ENCODE measurements at places on chromosomes 7 and 10.

DNA sequence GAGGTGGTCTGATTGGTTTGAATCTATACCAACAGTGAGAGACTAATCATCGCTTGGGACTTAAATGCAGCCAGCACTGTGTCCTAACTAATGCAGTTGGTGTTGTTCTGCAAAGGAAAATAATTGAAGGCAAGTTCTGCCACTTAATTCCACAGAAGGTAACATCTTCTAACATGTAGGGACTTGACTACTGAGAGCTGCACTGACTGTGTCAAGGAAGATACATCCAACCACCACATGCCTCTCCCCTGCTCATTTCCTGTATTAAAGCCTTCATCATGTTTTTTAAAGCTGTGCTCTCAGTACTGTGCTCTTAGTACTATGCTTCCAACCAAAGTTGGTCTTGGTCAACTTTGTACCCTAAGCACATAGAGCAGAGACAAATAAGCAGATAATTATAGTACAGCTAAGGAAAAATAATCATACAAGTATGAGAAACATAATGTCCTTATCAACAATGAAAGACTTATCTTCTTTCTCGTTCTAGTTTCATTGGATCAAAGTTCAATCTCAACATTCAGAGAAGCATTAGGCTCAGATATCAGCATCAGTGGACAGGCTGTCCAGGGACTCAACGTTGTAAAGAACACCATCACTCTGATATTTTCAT, 2.8 kb upstream of the CYP3A4 start:
- DNase-seq = no peak

GRCh38 chr10:58152673-58153263, 114.9 kb downstream of the IPMK start:
- DNase-seq = peak; percentile 5

- no peak for DNase-seq
These were observed 36.2 kb upstream of the SDK1 start for GRCh38 chr7:3264693-3265339.

DNA sequence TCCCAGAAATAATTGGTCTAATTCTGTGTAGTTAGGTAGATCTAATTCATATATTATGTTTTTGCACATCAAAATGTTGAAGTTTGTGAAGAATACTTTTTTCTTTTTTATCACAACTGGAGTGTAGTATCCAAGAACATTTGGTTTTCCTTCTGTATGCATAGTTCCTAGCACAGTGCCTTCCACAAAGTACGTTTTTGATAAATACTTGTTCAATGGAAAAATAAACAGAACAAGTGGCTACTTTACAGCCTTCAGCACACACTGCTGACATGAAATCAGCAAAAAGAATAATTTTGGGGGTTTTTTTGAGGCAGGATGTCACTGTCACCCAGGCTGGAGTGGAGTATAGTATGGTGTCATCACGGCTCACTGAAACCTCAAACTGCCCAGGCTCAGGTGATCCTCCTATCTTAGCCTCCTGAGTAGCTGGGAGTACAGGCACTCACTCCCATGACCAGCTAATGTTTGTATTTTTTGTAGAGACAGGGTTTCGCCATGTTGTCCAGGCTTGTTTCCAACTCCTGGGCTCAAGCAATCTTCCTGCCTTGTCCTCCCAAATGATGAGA, 27.9 kb downstream of the TARP start:
- no peak for DNase-seq

DNA sequence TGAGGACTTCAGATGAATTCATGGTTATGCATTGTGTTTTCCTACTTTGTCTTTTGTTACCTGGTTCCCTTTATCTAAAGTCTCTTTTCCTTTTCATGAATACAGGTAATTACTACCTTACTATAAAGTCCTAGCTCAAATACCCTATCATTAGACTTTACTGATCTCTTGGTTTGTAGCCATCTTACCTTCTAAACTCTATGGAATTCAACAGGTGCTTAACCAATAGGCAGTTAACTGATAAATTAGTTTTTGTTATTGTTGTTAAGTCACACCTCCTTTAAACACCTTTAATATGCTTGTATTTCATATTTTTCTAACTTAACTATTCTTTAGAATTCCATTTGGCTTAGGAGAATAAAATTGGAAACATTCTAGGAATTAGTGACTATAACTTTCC, 30.7 kb downstream of the PLCE1 start:
- no peak for DNase-seq

DNA sequence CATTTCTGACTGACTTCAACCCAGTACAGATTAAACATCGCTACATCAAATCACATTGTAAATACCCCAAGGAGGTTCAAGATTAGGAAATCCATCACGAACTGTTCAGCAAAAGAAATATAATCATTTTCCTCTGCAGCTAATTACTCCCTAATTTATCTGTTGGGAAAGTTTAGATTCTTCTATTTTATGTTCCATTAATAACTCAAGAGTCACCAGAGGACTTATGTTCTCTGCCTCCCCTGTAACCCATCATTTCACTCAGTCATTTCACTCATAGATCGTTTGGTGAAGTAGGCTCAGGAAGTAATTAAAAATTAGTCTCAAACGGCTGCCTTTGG, 45.2 kb downstream of the FAM171A1 start:
- DNase-seq = no peak

Measured in activated T-cell treated with anti-CD3 and anti-CD28 coated beads, Interleukin-2, amount 50 U/mL, for 4 hours (primary cell).